T-helper 2 cell treated with Interferon-gamma antibody and Interleukin-4, amounts not matched to agents 5 μg/mL and 100 μg/mL, for 36 hours (primary cell): ENCODE measurements at places on chromosomes 1 and 21.
A peak's percentile ranks its signal among the peaks of the same experiment; 100 is the strongest.

- DNase-seq = no peak
Observed at GRCh38 chr1:8874230-8875201, 4.0 kb downstream of the ENO1 start.

- no peak for DNase-seq
Observed at GRCh38 chr21:35764586-35764985, 295.7 kb downstream of the SETD4 start.

DNA sequence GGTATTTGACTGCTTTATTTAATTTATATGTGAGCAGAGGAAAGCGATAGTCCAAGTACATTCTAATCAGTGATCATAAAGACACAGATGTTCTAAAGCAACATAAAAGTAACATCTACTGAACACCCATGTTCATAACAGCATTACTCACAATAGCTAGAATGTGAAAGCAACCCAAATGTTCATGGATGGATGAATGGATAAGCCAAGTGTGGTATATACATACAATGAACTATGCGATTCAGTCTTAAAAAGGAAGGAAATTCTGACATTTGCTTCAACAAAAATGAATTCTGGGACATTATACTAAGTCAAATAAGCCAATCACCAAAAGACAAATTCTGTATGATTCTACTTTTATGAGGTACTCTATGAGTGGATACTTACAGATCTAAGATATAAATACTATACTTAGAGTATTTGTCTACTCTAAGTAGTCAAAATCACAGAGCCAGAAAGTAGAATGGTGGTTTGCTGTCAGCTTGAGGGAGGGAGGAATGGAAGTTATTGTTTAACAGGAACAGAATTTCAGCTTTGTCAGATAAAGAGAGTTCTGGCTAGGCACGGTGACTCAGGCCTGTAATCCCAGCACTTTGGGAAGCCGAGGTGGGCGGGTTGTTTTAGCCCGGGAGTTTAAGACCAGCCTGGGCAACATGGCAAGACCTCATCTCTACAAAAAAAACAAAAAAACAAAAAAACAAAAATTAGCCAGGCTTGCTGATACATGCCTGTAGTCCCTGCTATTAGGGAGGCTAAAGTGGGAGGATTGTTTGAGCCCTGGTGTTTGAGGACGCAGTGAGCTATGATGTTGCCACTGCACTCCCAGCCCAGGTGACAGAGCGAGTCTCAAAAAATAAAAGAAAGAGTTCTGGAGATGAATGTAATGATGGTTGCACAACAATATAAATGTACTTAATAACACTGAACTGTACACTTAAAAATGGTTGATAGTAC lies 79.7 kb upstream of the ARHGAP29 start:
- no peak for DNase-seq

GRCh38 chr1:150366416-150367296 lies 2.7 kb downstream of the RPRD2 start:
- no peak for DNase-seq

GRCh38 chr1:86491171-86491950 lies 22.6 kb downstream of the CLCA1 start:
- no peak for DNase-seq

DNA sequence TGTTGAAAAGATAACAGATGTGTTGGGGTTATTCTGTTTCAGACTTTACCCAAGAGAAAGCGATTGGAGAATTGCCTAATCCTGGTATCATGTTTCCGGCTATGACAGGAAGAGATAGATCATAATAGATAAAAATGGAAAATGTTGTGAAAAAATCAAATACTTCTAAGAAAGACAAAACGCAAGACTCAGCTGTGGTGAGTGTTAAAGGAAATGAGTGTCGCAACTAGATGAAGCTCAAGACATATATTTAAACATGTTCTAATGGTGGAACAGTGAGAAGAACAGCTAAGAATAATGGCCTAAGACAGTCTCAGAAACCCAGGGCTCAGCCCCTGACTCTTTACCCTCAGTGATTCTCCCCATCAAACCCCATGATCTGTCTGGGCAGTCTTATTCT lies 426.7 kb upstream of the RUNX1 start:
- no peak for DNase-seq

GRCh38 chr21:42145569-42146272 lies 73.2 kb upstream of the ABCG1 start:
- peak; percentile 47 for DNase-seq
